Epithelial cell of esophagus (primary cell): ENCODE measurements at places on chromosomes 3 and 15.
A peak's percentile ranks its signal among the peaks of the same experiment; 100 is the strongest.

- DNase-seq, result peak; percentile 37
Observed at GRCh38 chr15:42727750-42728381, 9.1 kb downstream of the CDAN1 start.

DNA sequence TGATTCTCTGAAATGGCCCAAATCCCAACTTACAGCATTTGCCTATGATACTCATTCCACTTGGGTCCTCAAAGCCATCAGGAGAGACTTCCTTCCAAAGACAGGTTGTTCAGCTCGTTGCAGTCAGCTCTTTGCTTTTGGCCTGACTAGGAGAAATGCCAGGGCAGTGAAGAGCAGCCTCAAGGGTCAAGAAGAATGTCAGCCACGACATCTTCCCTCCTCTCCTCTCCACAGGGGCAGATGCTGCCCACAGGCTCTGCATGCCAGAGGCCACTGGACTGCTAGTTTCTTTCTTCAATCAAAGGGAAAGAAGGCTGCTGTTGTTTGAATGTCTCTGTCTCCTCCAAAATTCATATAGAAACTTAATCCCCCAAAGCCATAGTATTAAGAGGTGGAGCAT is 201.7 kb upstream of the PFN2 start:
- DNase-seq, result no peak

- no peak for DNase-seq
Observed at GRCh38 chr3:10822055-10822454, 6.0 kb downstream of the SLC6A11 start.

DNA sequence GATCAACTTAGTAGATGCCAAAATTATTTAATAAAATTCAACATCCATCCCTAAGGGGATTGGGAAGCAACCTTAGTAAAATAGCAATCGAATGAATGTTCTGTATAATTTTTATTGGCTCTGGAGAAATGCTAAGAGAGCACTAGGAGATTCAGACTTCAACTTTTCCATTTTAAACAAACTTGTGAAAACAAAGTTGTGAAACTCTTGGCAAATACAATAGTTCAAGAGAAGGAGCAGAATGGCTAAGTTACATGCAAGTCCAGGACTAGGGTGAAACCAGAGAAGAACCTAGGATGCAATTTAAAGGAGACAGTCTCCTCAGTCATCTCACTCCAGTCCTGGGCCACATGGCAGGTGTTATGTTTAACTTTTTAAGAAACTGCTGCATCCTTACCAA is 16.7 kb upstream of the ZNF280D start:
- DNase-seq, result no peak

GRCh38 chr15:63178034-63178433 is 11.4 kb upstream of the RAB8B start:
- no peak for DNase-seq

- DNase-seq, result no peak
Observed at GRCh38 chr15:25250906-25251622, 187.8 kb downstream of the UBE3A start.

GRCh38 chr3:127422663-127423375 is 135.0 kb upstream of the PRR20G start:
- no peak for DNase-seq

- DNase-seq, result no peak
Observed at GRCh38 chr3:12351145-12351544, 62.3 kb downstream of the PPARG start.

DNA sequence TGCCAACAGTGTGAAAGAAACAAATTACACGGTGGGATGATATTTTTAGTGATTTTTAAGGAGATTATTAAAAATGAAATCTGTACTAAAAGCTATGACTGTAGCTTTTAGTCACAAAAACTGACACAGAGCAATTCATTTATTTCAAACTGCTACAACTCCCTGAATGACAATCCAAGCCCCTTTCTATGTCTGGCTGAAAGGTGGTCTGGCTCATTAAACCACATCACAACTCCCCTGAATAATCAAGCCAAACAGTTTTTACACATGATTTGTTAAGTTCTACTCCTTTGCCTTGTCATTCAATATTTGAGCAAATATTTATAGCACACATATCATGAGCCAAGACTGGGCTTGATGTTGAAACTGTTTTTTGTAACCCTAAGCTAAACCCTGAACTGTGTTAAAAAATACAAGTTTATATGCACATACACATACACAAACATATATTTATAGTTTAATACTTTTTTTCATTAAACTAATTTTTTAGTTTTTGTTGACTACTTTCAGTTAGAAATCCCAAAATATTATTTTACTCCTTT is 125.5 kb downstream of the RBMS3 start:
- no peak for DNase-seq

- DNase-seq, result peak; percentile 64
Observed at GRCh38 chr3:99902091-99902490, 84.4 kb downstream of the CMSS1 start.

DNA sequence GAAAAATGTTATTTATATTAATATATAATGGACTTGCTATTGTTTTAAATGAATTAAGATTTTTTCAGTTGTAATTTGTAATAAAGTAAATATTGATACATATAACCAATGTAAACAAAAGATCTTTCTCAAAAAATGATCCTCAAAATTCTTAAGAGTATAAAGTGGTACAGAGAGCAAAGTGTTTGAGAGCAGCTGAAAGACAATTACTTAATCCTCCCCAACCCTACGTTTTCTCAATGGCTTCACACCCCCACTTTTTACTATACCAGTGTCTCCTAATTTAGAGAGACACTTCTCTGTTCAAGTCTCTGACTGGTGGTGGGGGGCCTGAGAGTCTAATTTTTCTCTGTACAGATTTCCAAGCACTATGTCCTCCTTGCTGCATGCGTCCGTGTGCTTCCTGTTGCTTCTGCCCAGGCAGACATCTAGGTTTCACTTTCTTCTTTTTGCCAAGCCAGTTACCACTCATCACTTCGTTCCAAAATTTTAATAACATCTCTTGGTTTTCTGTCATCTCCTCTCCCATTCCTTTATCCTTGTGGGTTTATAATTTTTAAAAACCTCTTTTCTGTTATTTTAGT is 276.3 kb upstream of the DNAJC19 start:
- DNase-seq, result no peak

DNA sequence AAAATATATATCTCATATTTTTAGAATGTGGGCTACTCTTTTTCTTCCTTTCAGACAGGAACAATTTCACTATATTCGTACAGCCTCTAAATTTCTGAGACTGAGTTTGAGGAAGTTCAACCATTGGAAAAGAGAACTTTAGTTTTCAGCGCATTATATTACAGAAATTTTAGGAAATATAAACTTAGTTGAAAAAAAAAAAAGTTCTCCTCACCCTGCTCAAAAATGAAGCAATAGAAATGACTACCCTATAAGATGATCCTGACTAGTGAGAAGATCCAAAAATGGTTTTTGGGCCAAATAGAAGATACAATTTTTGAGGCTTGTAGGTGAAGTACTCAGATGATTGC is 139.6 kb downstream of the MCTP2 start:
- DNase-seq, result no peak

DNA sequence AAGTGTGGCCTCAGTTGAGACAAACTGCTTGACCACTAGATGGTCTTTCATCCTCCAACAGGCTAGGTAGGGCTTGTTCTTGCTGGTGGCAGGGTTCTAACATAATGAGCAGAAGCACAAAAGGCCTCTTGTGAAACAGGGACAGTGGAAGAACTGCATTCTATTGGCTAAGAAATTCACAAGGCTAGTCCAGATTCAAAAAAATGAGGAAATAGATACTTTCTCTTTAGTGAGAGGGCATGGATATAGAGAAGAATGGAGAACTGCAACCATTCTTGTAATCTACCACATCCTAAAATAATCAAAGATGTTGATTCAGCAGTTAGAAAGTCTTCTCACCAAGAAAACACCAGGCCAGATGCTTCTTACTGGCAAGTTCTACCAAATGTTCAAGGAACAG is 143.7 kb upstream of the LRIG1 start:
- no peak for DNase-seq

- peak; percentile 48 for DNase-seq
Observed at GRCh38 chr3:177111541-177111949, 85.7 kb downstream of the TBL1XR1 start.

DNA sequence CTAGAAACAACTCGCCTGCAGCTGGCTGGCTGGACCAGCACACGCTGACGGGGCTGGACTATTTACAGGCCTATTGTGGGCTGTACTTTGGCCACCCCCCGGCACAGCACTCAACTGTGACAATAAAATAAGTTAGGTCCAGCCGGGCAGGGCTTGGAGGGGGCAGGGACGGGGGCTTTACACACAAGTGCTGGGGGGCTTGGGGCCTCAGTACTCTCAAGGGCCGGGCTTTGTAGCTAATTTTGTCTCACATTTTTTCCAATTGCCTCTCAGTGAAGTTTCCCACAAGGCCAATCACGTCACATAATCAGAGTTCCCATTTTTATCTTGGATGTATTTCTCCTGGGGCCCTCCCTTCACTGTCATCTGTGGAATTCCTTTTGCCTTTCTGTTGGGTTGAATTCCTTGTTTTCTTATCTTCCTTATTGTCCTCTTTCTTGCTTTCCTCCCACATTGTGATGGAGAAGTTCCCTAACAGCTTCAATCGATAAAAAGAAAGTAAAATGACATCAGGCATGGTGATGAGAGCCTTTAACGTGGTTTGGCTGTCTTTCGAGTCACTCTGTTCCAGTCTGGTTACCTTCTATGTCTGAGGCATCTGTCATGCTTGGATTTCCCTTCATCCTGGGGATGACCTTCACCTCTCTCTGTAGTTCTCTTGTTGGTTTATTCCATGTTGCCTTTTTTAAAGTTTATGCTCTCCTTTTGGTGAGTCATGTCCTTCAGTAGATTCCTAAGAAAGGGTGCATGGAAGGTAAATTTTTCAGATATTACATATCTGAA is 44.1 kb upstream of the CMTM7 start:
- no peak for DNase-seq

- peak; percentile 24 for DNase-seq
Observed at GRCh38 chr3:9142362-9142761, 107.1 kb downstream of the SRGAP3 start.

DNA sequence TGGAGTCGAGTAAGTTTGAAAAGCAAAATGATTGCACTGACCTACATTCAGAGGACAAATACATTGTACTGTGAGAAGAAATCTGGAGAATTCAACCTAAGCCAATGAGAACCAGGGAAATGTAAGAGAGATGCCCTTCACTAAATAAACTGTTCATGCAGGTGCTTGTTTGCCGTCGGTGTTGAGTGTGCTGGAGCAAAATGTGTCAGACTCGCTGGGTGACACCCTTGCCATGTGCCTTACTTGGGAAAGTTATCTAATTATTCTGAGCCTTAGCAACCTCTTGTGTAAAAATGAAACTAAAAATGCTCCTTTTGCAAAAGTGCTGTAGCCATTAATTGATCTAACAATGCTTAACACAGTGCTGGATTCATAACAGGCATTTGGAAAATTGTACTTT is 140.4 kb downstream of the GABRB3 start:
- no peak for DNase-seq

DNA sequence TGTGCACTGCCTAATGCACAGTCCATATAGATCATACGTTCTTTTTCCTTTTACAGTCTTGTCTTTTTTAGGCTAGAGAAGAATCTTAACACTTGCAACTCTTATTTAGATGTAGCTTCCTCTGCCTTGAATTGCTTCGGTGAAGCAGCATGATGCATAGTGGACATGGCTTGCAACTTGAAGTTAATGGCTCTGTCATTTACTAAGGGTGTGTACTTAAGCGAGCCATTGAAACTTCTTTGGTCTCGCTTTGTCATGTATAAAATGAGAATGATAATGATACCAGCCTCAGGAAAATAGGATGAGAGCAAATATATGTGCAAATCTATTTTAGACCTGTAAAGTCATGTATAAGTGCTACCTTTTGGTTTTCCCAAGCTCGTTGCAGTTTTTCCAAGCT is 147.4 kb downstream of the GHSR start:
- no peak for DNase-seq

GRCh38 chr3:146218880-146219866 is 31.7 kb downstream of the PLSCR4 start:
- peak; percentile 43 for DNase-seq

- no peak for DNase-seq
Observed at GRCh38 chr3:175103298-175103697, 244.2 kb downstream of the NAALADL2 start.

DNA sequence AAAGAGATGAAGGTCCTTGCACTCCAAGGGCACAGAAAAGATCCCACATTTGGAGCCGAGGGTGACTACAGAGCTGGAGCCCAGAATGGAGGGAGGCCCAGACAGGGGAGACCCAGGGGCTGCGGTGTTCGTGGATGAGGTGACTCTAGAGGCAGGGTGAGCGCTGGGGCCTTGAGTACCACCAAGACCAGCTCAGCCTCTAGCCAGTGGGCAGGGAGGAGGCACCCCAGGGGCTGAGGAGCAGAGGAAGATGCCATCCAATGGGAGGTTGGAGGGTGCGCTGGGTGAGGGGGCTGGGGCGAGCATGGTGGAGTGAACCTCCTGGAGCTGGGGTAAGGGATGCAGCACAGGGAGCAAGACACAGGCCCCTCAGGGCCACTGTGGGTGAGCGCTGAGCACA is 13.3 kb downstream of the RRP9 start:
- no peak for DNase-seq

GRCh38 chr15:90550919-90551318 is 21.2 kb downstream of the CRTC3 start:
- peak; percentile 66 for DNase-seq

- no peak for DNase-seq
Observed at GRCh38 chr3:170889630-170890029, 18.8 kb downstream of the EIF5A2 start.

- peak; percentile 51 for DNase-seq
Observed at GRCh38 chr3:57085211-57085610, 24.7 kb downstream of the SPATA12 start.

DNA sequence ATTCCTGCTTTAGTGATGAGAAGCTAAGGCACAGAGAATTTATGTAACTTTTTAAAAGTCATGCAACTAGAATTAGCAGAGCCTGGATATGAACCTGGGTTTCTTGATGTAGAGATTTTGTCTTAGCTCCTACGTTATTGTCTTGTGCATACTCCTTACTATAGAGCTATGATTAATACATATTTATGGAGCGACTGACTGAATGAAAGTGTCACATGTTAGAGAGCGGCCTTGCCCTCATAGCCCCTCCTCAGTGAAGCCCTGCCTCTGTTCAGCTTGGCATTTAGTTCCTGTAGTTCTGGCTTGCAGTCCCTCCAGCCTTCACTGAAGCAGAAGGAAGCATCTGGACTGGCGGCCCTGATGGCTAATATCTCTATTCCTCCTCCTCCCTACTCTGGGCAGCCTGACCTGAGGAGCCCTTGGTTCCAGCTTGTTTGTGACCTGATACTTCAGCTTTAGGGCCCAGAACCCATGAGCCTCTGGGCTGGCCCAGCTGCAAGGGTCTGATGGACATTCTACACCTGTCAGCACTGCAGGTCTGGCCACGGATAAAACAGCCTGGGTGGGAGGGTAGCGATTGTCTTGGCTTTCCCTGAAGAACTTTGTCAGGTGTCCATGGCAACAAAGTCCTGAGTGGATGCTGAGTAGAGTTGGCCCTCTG is 13.4 kb upstream of the AGBL1 start:
- DNase-seq, result no peak

- no peak for DNase-seq
Observed at GRCh38 chr3:15682561-15683185, 81.1 kb downstream of the BTD start.

- peak; percentile 54 for DNase-seq
Observed at GRCh38 chr3:33658991-33659848, 58.8 kb downstream of the CLASP2 start.

GRCh38 chr3:23041918-23042696 is 161.0 kb upstream of the UBE2E2 start:
- DNase-seq, result peak; percentile 64
